ENCODE measurements at places on chromosomes 6 and 20. TPM values are rescaled to one million over a fixed set of nuclear protein-coding genes. Genes with fewer than 3 reads are reported as not detected.
A peak's percentile ranks its signal among the peaks of the same experiment; 100 is the strongest.

The SFT2D1 gene
- 39.9 TPM for total RNA-seq

The OR2J3 gene
- not detected for total RNA-seq

GRCh38 chr20:38827770-38828281 is 22.3 kb downstream of the PPP1R16B start:
- DNase-seq, result peak; percentile 72
- no peak overlapping the region for H3K4me3 ChIP-seq
- H3K36me3 ChIP-seq, result no peaks in the 10 kb centered on the region
- H3K27me3 ChIP-seq, result no peaks in the 10 kb centered on the region
- peaks cover 46% of the 10 kb centered on the region for H3K4me1 ChIP-seq

- H3K4me1 ChIP-seq, result peaks cover 33% of the 10 kb centered on the region
- no peaks in the 10 kb centered on the region for H3K27me3 ChIP-seq
- H3K27ac ChIP-seq, result 0 out of 2 replicates have a peak overlapping the region, but pooled peaks have one; percentile 11
These were observed 216.8 kb downstream of the TMEM242 start for GRCh38 chr6:157106487-157106886.

DNA sequence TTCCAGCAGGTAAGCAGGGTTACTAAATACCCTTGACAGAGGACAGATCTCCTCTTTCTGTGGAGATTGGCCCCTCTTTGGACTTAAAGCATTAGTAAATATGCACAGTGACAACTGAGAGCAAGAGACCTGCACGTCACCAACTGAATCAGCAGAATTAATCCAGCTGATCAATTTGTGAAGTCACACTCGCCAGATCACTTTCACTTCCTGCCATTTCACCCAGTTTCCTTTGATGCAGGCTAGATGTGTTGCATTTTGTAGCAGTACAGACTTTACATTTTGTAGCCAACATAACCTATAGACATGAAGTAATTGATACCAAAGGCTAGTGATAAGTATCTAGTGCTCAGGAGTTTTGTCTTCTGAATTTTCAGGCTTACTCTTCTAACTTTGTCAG is 11.9 kb downstream of the SYNE1 start:
- no peaks in the 10 kb centered on the region for H3K36me3 ChIP-seq
- H3K27ac ChIP-seq, result no peak overlapping the region
- no peak for DNase-seq
- H3K4me3 ChIP-seq, result no peak overlapping the region

- no peaks in the 10 kb centered on the region for H3K4me1 ChIP-seq
- no peak overlapping the region for H3K4me3 ChIP-seq
- no peak overlapping the region for H3K27ac ChIP-seq
- DNase-seq, result no peak
- no peaks in the 10 kb centered on the region for H3K27me3 ChIP-seq
These were observed 58.1 kb upstream of the SNAP91 start for GRCh38 chr6:83767033-83767432.

- peaks cover 24% of the 10 kb centered on the region for H3K4me1 ChIP-seq
- no peak overlapping the region for H3K27ac ChIP-seq
- H3K4me3 ChIP-seq, result peak overlapping the region; percentile 95
- no peaks in the 10 kb centered on the region for H3K27me3 ChIP-seq
- no peak for DNase-seq
- H3K36me3 ChIP-seq, result no peaks in the 10 kb centered on the region
These were observed 55.7 kb downstream of the FAM217A start for GRCh38 chr6:4023240-4023639.

DNA sequence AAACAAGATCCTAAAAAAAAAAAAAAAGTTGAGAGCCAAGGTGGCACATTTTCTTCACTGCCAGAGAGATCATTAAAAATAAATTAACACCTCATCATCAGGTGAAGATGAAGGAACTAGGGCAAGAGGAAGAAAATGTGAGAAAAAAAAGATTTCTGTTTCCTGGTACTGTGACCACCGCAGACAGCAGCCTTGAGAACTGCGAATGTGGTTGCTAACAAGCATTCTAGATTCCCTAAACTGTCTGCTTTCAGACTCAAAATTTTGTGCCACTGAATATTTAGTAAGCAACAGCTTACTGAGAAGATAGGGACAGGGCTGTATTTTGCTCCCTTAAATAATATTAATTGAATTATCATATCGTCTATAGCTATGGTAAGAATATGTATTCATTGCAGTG is 24.1 kb upstream of the MBOAT1 start:
- peaks cover 19% of the 10 kb centered on the region for H3K4me1 ChIP-seq
- H3K36me3 ChIP-seq, result no peaks in the 10 kb centered on the region
- H3K4me3 ChIP-seq, result no peak overlapping the region

DNA sequence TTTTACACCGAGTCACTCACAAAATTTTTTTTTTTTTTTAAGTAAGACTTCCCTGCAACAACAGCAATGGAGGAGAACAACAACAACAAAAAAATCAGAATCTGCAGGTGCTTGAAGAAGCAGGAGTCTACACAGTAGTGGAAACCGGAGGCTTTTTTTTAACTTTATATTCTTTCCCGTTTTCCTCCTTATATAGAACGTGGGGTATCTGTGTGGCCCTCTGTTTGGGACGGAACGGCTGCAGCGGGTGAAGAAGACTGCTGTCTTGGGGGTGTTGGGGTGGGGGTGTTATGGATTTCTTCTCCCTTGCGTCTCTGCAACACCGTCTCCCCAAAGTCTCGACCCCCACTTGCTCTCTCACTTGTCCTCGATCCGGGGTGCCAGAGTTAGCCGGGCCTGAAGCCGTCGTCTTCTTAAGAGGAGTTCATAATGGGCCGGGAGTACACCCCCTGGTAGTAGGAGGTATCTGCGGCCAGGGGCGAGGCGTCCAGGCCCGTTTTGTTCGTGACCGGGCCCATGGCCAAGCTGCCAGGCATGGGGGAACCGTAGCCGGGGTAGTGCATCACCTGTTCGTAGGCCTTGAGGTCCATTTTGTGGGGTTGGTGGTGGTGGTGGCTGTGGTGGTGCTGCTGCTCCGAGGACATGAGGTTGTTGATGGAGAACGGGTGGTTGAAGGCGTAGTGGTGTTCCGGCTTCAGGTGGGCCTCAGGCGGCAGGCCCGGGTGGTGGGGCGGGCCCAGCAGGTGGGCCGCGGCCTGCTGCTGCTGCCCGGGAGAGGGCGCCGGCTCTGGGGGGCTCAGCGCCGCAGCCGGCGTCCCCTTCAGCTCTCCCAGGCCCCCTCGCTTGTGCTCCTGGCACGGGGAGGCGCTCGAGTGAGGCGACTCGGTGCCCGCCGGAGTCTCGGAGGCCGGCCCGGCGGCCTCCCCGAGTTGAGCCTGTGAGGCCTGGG is 2.7 kb downstream of the FOXA2 start:
- no peaks in the 10 kb centered on the region for H3K4me1 ChIP-seq
- no peaks in the 10 kb centered on the region for H3K36me3 ChIP-seq
- no peak overlapping the region for H3K4me3 ChIP-seq
- no peak for DNase-seq
- H3K27ac ChIP-seq, result no peak overlapping the region

DNA sequence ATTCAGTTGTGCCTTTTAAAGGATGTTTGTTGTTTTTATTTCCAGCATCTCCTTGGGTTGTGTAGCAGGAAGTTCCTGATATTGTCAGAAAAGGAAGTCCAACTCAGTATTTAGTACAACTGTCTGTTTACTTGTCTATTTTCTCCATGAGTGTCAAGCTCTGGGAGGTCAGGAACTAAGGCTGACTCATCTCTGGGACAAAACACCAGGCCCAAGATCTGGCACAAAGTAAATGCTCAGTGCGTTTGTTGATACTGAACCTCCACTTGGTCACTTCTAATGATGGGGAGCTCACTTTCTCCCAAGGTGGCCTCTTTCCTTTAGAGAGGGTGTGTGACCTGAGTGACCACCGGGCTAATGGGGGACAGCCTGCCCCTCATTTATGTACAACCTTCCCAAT is 12.6 kb upstream of the PIGU start:
- H3K27me3 ChIP-seq, result no peaks in the 10 kb centered on the region
- H3K4me1 ChIP-seq, result no peaks in the 10 kb centered on the region
- no peak overlapping the region for H3K4me3 ChIP-seq
- H3K27ac ChIP-seq, result no peak overlapping the region
- DNase-seq, result no peak

DNA sequence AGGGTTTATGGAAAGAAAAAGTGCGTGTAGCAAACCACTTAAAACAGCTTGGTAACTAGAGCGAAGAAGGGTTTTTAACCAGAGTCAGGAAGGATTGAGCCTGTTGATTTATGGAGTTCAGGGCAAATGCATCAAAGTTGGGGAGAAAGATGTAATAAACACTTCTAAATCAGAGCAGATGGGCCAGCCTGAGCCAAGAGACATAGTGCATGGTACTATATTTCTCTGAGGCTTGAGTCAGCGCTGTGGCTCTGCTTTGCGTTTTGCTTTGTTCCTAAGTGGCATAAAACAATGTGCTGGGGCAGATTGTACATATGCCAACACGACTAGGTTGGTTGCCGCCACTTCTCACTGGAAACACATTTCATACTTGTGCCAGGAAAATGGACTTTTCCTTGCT is 111.3 kb downstream of the BCKDHB start:
- H3K36me3 ChIP-seq, result no peaks in the 10 kb centered on the region
- H3K4me1 ChIP-seq, result no peaks in the 10 kb centered on the region
- no peak overlapping the region for H3K4me3 ChIP-seq
- H3K27me3 ChIP-seq, result no peaks in the 10 kb centered on the region
- no peak overlapping the region for H3K27ac ChIP-seq

DNA sequence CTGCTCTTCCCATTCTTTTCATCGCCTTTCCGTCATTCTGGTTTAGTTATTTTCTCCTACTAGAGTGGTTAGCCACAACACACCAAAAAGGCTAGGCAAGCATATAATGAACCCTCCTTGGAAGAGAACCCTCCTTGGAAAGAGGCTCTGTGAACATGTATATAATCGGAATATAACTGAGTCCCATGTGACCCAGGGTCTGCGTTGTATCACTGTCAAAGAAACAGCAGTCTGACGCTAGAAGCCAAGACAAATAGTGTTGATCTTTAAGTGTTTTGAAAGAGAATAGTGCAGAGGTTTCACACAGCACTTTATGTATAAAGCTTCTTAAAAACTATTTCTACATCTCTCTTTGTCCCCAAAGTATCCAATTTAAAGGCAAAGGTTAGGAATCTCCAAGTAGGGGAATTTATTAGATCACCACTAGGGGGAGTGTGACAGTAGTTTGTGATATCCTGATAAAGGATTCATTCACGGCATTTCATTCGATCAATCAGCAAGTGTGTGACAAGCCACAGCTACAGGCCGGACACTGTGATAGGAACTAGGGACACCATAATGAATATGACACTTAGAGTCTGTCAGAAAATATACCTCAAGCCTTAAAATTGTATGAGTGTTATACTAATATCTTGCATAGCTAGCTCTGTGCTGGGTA is 395.3 kb downstream of the CD109 start:
- H3K4me3 ChIP-seq, result no peak overlapping the region
- no peak overlapping the region for H3K27ac ChIP-seq
- no peaks in the 10 kb centered on the region for H3K36me3 ChIP-seq
- no peaks in the 10 kb centered on the region for H3K4me1 ChIP-seq
- H3K27me3 ChIP-seq, result no peaks in the 10 kb centered on the region
- DNase-seq, result no peak

DNA sequence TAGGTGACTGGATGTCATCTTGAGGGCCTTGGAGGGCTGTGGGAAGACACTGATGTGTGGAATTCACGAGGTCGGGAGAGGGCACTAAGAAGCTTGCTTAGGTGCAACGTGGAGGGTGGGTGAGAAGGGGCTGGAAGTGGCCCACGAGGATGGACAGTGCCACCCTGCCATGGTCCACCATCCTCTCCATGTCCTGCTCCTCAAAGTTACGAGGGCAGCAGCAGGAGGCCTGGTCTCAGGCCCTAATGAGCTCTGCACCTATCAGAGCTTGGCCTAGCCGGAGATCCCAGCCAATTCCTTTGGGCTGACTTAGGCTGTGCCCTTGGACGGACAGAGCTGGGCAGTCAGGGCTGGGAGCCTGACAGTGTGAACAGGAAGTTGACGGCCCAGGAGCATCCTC is 27.8 kb upstream of the SCRT2 start:
- H3K27ac ChIP-seq, result no peak overlapping the region
- no peak for DNase-seq
- peaks cover 41% of the 10 kb centered on the region for H3K27me3 ChIP-seq
- H3K4me3 ChIP-seq, result no peak overlapping the region

DNA sequence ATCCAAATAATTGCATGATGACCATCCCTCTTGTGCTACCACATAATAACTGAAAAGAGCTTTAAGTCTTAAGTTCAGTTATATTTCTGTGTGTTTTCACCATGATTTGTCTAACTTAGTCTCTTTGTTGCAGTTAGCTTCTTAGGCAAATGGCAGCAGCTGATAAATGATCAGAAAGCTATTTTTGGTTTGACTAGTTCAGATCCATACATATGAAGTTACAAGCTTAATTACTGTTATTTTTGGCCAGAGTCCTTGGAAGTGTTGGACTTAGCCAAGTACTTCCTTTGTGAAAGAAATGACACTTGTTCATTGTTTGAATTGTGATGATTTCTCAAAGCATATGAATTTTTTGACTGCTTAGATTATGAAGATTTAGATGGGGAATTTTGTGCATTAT is 54.2 kb downstream of the HIVEP1 start:
- peaks cover 7% of the 10 kb centered on the region for H3K4me1 ChIP-seq
- H3K36me3 ChIP-seq, result no peaks in the 10 kb centered on the region
- no peak for DNase-seq
- H3K4me3 ChIP-seq, result no peak overlapping the region

GRCh38 chr6:81609736-81610135 is 142.7 kb downstream of the TENT5A start:
- no peak overlapping the region for H3K27ac ChIP-seq
- no peak overlapping the region for H3K4me3 ChIP-seq

GRCh38 chr20:22410556-22411130 is 173.7 kb downstream of the FOXA2 start:
- no peaks in the 10 kb centered on the region for H3K36me3 ChIP-seq
- peaks cover 6% of the 10 kb centered on the region for H3K4me1 ChIP-seq
- DNase-seq, result no peak
- H3K27ac ChIP-seq, result no peak overlapping the region
- no peak overlapping the region for H3K4me3 ChIP-seq

DNA sequence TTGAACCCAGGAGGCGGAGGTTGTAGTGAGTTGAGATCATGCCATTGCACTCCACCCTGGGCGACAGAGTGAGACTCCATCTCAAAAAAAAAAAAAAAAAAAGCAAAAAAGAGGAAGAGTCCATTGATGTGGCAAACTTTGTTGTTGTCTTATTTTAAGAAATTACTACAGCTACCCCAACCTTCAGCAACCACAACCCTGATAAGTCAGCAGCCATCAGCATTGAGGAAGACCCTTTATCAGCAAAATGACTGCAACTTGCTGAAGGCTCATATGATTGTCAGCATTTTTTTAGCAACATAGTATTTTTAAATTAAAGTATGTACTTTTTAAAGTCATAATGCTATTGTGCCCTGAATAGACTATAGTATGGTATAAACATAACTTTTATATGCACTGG is 48.8 kb downstream of the ZFP64 start:
- no peaks in the 10 kb centered on the region for H3K4me1 ChIP-seq
- H3K4me3 ChIP-seq, result no peak overlapping the region
- no peak overlapping the region for H3K27ac ChIP-seq
- DNase-seq, result no peak
- no peaks in the 10 kb centered on the region for H3K36me3 ChIP-seq

DNA sequence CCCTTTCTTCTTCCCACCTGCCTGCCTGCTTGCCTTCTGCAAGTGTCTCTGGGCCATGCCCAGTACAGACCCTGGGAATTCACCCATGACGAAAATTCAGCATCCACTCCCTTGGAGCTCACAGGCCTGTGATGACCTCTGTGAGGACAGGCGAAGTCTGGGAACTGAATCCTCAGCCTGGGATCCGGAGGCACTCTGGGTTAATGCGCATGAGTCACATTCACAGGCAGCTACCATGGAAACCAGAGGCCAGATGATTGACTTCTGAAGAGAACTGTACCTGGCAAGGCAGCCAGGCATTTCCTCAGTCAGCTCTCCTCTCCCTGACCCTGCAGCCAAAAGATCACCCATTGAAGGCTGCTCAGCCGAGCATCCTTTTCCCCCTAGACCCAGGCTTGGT is 41.0 kb downstream of the SLC9A8 start:
- H3K27ac ChIP-seq, result 0 out of 2 replicates have a peak overlapping the region, but pooled peaks have one; percentile 10
- no peaks in the 10 kb centered on the region for H3K27me3 ChIP-seq
- no peak overlapping the region for H3K4me3 ChIP-seq
- H3K36me3 ChIP-seq, result peaks cover 29% of the 10 kb centered on the region

Data from PC-9 (cell line).